ENCODE measurements at places on chromosomes 6 and 20. TPM values are rescaled to one million over a fixed set of nuclear protein-coding genes. Genes with fewer than 3 reads are reported as not detected.

TGM6 gene
- total RNA-seq, result not detected

TBP gene
- total RNA-seq, result 25.0 TPM

MYLK4 gene
- 0.26 TPM for total RNA-seq

HNF4A gene
- not detected for total RNA-seq

ASXL1 gene
- 19.9 TPM for total RNA-seq

ZSWIM1 gene
- 3.9 TPM for total RNA-seq

DLGAP4 gene
- total RNA-seq, result 59.5 TPM

ENPP5 gene
- total RNA-seq, result 0.94 TPM

Data from SJSA1 (cell line).